ENCODE measurements at places on chromosomes 2 and 18. TPM values are rescaled to one million over a fixed set of nuclear protein-coding genes. Genes with fewer than 3 reads are reported as not detected.

Gene LDLRAD4
- polyA plus RNA-seq = 1.8 TPM

Gene TUBA4A
- 618 TPM for polyA plus RNA-seq

DNA sequence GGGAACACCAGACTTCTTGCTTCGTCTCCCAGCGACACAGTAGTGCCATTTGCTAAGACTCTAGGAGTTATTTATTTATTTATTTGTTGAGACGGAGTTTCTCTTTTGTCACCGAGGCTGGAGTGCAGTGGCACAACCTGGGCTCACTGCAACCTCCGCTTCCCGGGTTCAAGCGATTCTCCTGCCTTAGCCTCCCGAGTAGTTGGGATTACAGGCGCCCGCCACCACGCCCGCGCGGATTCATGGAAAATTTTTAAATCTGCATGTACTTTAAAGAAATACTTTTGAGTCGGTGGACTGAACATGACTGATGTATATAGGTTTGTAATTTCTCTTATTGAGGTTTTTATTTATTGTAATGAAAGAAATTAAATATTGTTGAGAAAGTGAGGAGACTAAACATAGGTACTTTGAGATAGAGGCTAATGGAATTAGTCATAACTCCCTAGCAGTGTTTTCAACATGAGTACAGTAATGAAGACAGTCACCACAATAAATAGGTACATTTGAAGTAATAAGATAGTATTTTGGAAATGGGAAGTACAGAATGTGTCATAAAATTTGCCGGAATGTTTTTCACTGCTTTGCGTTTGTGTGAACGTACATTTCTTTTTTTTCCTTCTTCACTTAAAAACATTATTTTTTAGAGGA, 983 bp downstream of the MTX2 start:
- H3K4me1 ChIP-seq = peaks cover 27% of the 10 kb centered on the region
- peak overlapping the region; percentile 83 for H3K4me3 ChIP-seq
- peak overlapping the region; percentile 93 for H3K27ac ChIP-seq
- no peaks in the 10 kb centered on the region for H3K36me3 ChIP-seq
- H3K27me3 ChIP-seq = no peaks in the 10 kb centered on the region

DNA sequence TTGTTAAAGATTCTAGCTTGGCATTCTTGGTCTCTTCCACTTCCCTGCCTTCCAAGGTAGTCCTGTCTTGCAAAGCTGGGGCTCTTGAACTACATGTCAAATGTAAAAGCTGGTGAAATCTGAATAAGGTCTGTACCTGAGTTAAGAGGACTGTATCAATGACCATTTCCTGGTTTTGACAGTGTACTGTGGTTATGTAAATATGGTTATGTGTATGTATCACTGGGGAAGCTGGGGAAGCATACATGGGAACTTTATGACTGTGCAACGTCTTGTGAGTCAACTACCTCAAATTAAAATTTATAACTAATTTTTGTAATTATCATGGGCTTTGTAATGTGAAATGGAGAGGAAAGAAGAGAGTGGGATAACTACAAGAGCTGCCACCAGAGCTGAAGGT, 81.7 kb downstream of the COL4A4 start:
- H3K4me1 ChIP-seq = no peaks in the 10 kb centered on the region
- H3K27ac ChIP-seq = no peak overlapping the region

GRCh38 chr18:79334496-79335233, 61.1 kb upstream of the NFATC1 start:
- peaks cover 4% of the 10 kb centered on the region for H3K36me3 ChIP-seq
- H3K27ac ChIP-seq = no peak overlapping the region
- H3K4me1 ChIP-seq = no peaks in the 10 kb centered on the region
- H3K27me3 ChIP-seq = no peaks in the 10 kb centered on the region

Measured in psoas muscle (tissue), 8 donors.